NCI-H1436 treated with DMSO at 0.1 percent for 48 hours (cell line): ENCODE measurements at places on chromosomes 5 and 9.
A peak's percentile ranks its signal among the peaks of the same experiment; 100 is the strongest.

GRCh38 chr9:36325081-36325828 lies 67.0 kb upstream of the GNE start:
- no peak for DNase-seq

GRCh38 chr5:54676481-54677340 lies 159.2 kb downstream of the SNX18 start:
- no peak for DNase-seq

DNA sequence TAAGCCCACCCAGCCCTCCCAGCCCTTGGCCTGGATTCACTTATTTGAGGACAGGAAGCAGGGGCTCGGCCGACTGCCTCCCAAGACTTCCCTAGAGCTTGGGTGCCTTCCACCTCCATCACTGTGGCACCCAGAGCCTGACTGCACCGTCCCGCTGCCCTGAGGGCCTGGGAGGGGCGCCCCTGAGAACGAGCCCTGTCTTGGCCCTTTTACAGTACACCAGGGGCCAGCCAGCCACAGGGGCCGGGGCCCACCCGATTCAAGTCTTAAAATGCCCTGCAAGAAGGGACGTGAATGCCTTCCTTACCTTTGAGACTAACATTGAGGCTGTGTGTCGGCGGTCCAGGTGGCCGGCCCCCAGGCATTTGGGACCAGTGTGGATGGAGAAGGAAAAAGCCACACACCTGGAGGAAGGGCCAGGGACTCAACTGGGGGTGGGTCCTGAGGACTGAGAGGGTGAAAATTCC lies 16.8 kb downstream of the FAM78A start:
- no peak for DNase-seq

- no peak for DNase-seq
Observed at GRCh38 chr5:154502180-154502579, 24.2 kb upstream of the HAND1 start.

- DNase-seq: no peak
Observed at GRCh38 chr5:123012321-123012720, 24.2 kb downstream of the PPIC start.

DNA sequence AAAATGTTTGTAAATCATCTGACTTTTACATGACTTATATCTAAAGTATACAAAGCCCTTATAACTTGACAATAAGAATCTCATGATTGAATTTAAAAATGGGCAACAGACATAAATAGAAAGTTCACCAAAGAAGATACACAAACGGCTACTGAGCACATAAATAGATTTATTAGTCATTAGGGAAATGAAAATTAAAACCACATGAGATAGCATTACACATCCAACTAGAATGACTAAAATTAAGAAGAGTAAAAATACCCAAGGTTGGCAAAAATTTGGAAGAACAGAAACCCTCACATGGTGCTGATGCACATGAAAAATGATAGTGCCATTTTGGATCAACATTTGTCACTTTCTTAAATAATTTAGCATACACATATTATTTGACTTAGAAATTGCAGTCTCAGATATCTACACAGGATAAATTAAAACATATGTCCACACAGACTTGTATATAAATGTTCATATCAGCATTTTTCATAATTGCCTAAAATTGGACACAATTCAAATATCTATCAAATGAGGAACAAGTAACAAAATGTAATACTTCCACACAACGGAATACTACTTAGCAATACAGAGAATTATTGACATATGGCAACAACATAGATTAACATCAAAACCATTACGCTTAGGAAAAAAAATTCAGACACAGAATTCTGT lies 359.1 kb upstream of the DAB2 start:
- DNase-seq: no peak

DNA sequence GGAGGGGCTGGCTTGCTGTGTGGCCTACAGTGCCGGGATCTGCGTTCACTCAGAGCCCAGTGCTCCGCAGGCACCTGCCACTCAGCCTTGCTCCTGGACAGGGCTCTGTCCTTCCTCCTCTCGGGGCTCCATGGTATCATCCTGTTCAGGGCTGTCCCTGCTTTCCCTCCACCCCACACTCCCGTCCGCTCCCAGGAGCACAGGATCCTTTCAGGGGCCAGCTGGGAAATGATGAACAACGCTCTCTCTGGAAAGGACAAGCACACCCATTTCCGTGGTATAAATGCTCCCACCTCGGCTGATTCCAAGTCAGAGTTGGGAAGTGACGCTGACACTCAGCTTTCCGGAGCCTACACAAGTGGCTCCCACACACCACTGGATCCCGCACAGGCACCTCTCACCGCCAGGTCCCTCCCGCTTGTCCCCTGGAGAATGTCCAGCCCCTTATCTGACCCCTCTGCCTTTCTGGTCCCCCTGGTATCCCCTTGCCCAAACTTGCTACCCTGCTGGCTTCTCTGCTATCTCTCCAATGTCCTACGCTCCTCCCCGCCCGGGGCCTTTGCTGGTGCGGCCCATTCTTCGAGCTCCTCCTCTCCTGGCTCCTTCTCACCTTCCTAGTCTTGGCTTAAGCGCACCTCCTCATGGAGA lies 21.3 kb downstream of the HMCN2 start:
- DNase-seq: no peak

DNA sequence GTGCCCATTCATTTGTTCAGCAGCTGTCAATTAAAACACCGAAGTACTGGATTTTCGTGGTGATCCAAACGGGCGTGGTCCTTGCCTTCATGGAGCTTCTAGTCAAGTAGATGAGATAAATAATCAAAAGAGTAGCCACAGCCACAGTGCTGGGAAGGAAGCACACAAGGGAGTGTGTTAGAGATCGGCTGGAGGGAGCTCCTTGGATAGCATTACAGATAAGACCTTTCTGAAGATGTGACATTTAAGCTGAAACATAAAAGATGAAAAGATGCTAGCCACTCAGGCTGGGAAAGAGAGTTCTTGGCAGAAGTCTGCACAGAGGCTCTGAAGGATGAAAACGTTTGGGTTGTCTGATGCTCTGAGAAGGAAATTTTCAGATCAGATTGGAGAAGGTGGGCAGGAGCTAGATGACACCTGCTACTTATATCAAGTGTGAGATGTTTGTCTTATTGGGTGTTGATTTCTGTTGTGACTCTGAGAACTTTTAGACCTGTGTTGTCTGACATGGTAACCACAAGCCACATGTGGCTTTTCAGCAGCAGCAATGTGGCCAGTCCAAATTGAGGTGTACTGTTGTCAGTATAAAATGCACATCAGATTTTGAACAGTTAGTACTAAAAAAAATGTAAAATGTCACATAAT lies 123.9 kb downstream of the TLE4 start:
- DNase-seq: no peak

GRCh38 chr5:134905246-134905996 lies 490 bp downstream of the PCBD2 start:
- DNase-seq: no peak

- DNase-seq: no peak
Observed at GRCh38 chr5:127562252-127562651, 44.8 kb downstream of the PRRC1 start.

DNA sequence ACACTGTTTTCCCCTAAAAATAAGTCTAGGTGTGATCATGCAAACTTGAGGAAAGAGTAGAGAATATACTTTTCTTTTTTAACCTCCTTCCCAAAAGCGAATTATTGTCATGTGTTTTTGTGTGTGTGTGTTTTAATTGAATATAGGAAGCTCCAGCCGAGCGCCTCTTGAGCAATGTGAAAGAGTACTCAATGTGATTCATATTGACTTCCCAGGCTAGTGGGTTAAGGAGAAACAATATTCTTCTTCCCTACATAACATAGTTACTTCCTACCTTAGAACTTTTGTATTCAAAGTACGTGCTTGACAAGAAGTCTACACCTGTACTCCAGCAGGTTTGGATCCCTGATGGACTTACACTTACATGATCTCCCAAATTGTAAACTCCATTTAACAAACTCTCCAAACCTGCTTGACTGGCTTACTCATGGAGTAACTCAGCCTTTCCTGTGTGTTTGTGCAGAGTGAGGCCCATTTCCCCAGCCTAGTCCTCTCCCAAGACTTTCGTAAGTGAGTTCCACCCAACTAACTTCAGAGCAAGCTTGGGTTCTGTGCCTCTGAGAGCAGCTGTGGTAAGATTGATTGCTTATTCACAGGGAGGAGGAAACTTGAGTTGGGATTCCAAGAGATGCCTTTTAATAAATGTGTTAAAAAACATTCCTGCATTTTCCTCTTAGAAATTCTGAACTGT lies 9.3 kb downstream of the SLC28A3 start:
- DNase-seq: no peak

GRCh38 chr9:138053996-138054752 lies 176.6 kb downstream of the CACNA1B start:
- DNase-seq: no peak

- no peak for DNase-seq
Observed at GRCh38 chr5:131081913-131082488, 83.1 kb downstream of the HINT1 start.

- no peak for DNase-seq
Observed at GRCh38 chr5:181223729-181224389, 778 bp downstream of the TRIM41 start.

DNA sequence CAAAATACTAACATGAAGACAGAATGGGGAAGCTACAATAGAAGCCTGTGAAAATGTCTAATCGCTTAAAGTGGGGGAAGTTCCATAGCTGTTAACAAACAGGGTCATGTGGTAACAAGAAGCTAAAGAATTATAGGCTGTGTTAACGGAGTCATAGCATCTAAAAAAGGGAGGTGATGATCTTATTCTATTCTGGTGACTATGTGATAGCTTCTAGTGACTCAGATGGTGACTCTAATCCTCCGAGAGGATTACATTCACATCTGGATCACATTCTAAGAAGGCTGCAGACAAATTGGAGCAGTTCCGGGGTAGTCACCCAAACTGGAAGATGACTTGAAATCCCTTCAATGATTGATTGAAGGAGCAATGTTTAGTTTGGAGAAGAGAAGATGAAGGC lies 142.1 kb downstream of the LIFR start:
- DNase-seq: no peak

- no peak for DNase-seq
Observed at GRCh38 chr5:111172504-111172903, 51.7 kb upstream of the CAMK4 start.

DNA sequence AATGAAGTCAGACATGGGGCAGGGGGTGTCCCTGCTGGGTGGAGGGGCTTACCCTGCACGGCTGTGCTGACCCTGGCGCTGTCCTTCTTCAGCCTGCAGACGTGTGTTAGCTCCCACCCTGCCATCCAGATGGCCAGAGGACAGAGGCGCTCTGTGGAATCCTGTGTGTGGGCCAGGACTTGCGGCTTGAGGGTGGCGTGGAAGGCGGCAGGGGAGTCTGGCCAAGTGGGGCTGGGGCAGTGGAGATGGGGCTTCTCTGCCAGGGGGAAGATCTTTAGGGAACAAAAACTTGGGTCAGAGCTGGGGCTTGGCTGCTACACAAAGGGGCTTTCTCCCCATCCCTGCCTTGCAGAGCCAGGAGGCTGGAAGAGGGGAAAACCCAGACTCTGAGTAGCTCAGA lies 46.5 kb upstream of the SYNPO start:
- no peak for DNase-seq

GRCh38 chr5:86257871-86258270 lies 359.9 kb upstream of the COX7C start:
- no peak for DNase-seq

- no peak for DNase-seq
Observed at GRCh38 chr9:138098116-138098907, 220.7 kb downstream of the CACNA1B start.

- DNase-seq: peak; percentile 26
Observed at GRCh38 chr5:164013077-164013670, 507.8 kb downstream of the MAT2B start.

GRCh38 chr5:81629986-81630385 lies 120.9 kb downstream of the SSBP2 start:
- DNase-seq: no peak

DNA sequence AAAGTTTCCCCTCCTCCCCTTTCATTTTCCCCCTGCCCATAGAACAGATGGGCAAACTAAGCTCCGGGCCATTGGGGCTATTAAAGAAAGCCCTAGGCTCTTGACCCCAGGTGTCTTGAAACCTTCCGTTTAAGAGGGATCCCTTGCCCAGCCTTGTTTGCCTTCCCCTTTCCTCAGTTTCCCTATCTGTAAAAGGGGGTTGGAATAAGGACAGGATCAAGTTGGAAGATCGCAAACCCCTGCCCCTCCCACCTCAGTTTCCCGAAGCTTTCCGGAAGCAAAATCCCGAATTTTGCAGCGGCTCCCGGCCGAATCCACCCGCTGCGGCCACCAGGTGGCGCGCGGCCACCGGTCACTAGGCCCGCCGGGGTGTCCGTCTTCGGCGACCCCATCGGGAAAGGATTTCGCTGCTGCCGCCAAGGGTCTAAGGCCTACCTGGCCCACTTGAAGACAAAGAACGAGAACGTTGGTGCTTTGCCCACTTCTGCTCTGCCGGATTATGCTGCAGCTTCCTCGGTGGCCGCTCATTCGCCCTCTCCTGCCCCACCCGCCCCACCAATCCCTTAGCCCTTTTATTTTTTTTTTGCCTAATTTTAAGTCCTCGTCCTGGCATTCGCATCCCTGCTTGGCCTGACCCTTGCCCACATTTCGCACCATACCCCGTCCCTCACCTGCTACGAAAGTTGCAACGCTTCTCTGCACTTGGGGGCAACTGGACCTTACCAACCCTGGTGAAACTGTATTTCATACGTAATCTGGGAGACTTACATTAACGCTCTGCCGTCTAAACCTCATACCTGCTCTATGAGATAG lies 962 bp upstream of the NR6A1 start:
- DNase-seq: no peak

DNA sequence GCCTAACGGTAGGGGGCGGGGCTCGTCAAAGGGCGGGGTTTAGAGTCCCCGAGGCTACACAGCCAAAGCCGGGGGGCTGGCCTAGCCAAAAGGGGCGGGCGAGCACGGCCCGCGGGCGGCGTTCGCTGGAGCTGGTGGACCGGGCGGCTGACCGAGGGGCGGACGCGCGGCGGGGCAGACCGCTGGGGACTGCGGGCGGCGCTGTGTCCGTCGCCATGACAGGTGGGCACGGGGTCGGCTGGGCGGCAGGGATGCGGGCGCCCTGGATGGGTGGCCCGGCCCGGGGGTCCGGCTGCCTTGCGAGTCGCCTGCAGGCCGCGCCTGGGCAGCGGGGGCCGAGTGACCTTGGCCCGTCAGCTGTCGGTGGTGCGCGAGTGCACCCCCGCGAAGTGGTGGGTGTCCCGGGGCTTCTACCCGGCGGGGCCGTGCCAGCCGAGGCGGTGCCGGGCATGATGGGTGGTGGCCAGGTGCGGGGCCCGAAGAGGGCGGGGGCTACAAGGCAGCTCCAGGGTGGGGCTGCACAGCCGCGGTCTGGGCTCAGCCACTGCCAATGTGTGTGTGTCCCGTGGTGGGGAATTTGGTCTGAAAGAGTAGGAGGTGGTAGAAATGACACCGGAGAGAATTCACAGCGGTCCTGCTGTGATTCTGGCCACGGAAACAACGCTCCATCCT lies at the start of gene CARD19:
Gene CARD19 (plus strand): TSS at position 87 of the 672 bp plus-strand sequence. CDS start 129 bp downstream, at position 216.
- DNase-seq: no peak
